Hepatocyte (in vitro differentiated cells): ENCODE measurements at places on chromosomes 7 and 10.

GRCh38 chr7:141731476-141732149, 6.5 kb upstream of the SSBP1 start:
- no peak for DNase-seq

- no peak for DNase-seq
These were observed 5.7 kb downstream of the UPK3B start for GRCh38 chr7:76515999-76516443.

- no peak for DNase-seq
These were observed 44.9 kb upstream of the FAM171A1 start for GRCh38 chr10:15416034-15416433.

DNA sequence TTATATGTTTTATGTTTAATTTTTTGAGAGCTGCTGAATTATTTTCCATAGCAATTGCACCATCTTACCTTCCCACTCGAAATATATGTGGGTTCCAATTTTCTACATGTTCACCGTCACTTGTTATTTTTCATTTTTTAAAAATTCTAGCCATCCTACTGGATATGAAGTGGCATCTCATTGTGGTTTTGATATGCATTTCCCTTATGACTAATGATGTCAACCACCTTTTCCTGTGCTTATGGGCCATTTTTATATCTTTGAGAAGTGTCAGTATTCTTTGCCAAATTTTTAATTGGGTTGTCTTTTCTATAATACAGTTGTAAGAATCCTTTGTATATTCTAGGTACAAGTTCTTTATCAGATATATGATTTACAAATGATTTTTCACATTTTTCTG, 27.8 kb downstream of the NHLRC2 start:
- no peak for DNase-seq

GRCh38 chr7:13151978-13152377, 464.5 kb downstream of the ARL4A start:
- no peak for DNase-seq

- no peak for DNase-seq
These were observed 383.5 kb upstream of the VWC2 start for GRCh38 chr7:49389871-49390479.

DNA sequence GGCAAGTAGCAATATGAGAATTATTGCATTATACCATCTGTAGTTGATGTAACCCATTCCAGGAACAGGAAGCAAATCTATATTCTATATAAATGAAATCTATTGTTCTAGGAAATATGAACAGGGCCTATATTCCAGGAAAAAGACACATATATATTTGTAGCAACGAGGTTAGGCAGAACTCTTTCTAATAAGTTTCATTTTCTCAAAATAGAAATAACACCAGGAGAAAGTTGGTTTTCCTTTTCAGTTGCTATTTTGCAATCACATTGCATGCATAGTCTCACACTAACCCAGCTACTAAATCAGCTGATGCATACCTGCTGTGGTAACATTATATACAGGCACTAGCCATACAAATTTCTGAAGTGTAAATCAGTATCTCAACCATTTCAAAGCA, 6.2 kb upstream of the IFIT2 start:
- DNase-seq: peak; percentile 18

- no peak for DNase-seq
These were observed 229.3 kb downstream of the MAD1L1 start for GRCh38 chr7:2003451-2003930.

DNA sequence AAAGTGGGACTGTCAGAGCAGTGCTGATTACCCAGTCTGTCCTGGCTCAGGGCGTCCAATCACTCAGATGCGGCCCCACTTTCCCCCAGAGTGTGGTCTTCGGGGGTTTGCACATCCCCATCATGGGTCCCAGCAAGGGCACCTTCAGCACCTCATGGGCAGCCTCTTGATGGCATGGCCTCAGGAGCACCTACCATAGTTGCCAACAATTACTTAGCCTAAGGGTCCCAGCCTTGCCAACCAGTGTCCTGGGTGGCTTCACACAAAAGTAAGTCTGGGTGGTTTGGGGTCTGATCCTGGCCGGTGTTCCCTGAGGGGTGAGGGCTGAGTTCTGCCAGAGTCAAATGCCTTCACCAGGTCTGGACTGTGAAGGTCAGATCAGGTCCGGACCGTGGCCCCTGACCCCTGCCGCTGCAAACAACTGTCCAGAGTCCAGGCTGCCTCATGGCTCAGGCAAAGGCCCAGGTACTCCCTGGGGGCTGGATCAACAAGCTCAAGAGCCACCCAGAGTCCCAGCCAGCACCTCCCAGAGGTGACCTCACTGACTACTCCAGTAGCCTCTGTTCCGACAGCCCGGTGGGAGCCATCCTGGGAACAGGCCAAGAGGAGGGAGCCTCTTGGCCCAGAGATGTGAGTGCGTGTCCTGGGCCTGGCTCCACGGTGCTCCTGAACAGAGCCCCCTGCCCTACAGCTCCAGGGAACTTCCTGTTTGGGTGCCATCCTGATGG, 6.2 kb upstream of the MARVELD1 start:
- no peak for DNase-seq

- no peak for DNase-seq
These were observed 2.2 kb upstream of the CCDC3 start for GRCh38 chr10:13003759-13004158.

GRCh38 chr7:47937711-47938573, 10.3 kb downstream of the PKD1L1 start:
- no peak for DNase-seq

DNA sequence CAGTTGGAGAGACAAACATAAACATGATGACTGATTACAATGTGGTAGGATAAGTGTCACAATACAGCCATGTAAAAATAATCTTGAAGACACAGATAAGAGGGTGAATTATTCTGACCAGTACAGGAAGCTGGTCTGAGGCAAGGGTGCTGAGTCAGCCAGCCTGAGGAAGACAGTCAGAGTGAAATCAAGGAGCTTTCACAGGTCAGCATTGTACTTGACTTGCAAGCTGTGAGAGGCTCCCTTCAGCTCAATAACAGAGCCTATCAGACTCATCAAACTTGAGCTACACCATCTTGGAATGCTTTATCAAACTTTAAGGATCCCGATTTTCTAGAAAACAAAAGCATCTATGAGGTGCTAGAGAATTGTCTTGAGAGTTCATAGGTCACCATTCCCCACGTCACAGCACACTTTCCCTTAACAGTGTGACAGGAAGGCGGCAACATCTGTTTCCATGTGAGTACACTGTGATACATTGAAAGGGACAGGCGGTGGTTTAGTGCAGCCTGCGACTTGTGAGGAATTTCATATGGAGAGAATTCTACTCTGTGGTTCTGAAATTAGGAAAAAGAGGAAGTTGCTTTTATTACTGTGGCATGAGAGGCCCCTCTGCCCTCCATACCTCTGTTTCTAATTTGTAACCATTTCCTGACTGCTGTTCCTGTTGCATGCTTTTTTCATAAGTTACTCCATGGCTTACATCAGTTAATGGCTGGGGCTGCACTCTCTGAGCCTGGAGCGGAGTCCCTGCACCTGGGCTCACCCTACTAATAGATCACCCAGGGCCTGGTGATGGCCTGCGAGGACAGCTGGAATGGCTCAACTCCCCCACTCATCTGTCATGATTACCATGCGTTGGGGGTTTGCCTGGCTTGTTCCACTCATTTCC, 417.1 kb downstream of the SUGCT start:
- DNase-seq: peak; percentile 30

GRCh38 chr10:12659706-12660105, 310.4 kb downstream of the CAMK1D start:
- no peak for DNase-seq

DNA sequence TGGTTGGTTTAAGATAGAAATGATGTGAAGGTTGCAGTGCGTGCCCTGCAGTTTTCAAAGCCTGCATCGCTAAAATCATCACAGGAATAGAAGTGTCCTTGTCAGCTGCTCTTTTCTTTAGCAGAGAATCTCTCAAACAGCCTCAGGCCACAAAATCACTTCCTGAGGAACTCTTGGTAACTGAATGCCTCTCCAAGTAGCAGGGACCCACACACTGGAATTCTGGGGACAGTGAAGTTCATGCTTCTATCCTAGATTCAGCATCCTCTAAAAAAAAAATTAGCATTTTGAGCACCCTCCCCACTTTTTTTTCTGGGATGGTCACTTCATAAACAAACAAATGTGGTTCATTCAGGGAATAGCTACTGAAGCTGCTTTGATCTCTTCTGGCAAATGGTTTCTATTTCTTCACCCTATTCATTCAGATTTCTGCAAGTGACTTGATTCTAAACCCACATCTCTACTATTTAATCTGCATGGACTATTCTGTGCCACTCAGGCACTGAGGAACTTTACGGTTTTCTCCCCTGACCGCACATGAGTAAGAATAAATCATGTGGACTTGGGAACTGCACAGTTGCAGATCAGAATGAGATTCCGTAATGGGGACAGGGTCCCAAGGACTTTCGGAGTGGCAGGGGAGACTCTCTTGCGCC, 306.9 kb downstream of the FRMD4A start:
- DNase-seq: no peak

- DNase-seq: no peak
These were observed 1.5 kb downstream of the GIMAP4 start for GRCh38 chr7:150568714-150569113.

GRCh38 chr10:6987536-6987945, 407.5 kb upstream of the PRKCQ start:
- DNase-seq: no peak

DNA sequence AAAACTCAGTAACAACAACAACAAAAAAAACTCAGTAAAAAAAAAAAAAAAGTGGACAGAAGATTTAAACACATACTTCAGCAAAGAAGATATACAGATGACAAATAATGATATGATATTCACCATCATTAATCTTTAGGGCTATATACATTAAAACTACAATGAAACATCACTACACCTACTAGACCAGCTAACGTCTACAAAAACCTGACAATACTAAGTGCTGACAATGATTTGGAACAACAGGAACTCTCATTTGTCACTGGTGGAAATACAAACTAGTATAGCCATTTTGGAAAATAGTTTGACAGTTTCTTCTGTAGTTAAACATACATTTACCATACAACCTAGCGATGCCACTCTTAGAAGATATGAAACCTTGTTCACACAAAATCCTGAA, 171.8 kb upstream of the RHEB start:
- DNase-seq: no peak

GRCh38 chr7:94183289-94183749, 179.2 kb upstream of the BET1 start:
- peak; percentile 72 for DNase-seq

DNA sequence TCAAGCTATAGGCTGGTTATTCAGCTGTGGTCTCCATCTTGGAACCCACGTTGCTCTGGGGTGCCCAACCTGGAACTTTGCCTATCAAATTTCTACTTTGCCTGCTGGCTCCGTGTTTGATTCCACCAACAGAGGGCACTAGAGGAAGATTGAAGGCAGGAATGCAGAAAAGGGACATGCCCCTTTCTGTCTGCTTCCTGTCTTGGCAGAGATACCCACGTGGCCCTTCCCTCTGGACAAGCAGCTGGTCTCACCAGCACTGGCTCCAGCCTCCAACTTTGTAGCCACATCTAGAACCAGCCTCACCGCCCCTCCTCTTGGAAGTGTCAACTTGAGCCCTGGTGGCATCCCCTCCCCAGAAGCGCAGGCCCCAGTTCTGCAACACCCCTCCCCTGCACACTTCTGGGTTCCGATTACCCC, 52.1 kb upstream of the ZNF438 start:
- peak; percentile 42 for DNase-seq
